Neural crest cell (in vitro differentiated cells): ENCODE measurements at places on chromosomes 4 and X.
A peak's percentile ranks its signal among the peaks of the same experiment; 100 is the strongest.

- no peak for DNase-seq
Measured at GRCh38 chr4:11847167-11847566, 418.5 kb upstream of the HS3ST1 start.

DNA sequence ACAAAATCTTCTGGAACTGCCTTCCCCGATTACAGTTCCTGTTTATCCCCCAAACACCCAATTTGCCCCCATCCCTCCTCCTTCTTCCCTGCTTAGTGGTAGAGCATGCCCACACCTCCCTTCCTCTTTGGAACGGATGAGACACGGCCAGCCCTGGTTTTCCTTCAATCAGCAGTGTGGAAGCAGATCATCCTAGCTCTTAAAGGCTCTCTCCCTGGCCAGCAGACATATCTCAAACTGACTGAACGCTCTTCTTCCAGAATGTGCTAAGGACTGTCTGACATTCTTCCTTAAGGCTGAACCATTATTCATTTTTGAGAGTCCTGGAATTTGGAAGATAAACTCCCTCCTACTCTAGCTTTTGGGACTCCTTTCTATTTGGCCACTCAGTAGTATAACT is 161.1 kb downstream of the TRIML1 start:
- no peak for DNase-seq

DNA sequence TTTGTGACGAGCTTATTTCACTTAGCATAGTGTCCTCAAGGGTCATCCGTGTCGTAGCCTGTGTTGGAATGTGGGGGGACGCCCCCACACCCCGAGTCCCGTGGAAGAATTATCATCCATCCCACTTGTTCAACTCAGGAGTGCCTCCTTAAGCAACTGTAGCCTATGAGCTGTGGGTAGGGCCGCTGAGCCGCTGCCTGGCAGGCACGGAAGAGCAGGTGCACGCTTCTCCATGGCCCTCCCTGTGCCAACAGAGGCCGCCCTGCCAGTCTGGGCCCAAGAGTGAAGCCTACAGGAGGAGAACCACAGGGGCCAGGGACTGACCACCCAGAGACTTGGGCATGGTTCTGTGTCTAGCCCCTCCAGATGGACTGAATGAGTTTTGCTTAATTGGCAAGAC is 2.3 kb upstream of the RGS12 start:
- no peak for DNase-seq

- DNase-seq = no peak
Measured at GRCh38 chr4:21680326-21680898, 268.2 kb downstream of the KCNIP4 start.

DNA sequence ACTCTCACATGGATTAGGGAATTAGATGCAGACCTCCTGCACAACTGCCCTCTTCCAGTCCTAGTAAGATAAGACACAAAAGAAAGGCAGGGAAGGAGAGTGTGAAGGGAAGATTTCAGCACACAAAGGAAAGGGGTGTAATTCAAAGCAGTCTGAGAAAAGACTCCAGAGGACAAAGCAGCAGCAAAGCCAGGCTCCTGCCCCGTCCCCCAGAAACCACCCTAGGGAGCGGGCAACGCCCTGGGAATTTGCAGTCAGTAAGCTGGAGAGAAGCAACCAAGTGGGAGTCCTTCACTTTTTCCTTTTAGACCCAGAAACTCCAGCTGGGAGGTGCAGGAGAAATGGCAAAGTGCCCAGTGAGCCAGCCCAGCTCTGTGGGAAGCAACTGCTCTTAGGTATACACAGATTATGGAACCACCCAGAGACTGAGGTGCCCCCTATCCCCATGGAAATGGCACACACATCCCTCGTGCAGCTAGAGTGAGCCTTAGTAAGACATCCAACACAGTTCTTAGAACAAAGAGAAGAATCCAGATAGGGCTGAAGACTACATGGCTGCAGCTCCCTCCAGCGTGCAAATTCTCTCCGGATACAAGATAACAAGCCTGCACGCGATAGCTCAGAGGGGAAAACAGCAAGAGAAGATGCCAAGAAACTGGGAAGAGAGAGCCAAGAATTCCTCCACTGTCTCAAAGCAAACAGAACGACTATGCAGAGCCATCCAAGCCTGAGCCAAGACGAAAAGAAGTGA is 26.5 kb upstream of the IRAK1 start:
- no peak for DNase-seq

DNA sequence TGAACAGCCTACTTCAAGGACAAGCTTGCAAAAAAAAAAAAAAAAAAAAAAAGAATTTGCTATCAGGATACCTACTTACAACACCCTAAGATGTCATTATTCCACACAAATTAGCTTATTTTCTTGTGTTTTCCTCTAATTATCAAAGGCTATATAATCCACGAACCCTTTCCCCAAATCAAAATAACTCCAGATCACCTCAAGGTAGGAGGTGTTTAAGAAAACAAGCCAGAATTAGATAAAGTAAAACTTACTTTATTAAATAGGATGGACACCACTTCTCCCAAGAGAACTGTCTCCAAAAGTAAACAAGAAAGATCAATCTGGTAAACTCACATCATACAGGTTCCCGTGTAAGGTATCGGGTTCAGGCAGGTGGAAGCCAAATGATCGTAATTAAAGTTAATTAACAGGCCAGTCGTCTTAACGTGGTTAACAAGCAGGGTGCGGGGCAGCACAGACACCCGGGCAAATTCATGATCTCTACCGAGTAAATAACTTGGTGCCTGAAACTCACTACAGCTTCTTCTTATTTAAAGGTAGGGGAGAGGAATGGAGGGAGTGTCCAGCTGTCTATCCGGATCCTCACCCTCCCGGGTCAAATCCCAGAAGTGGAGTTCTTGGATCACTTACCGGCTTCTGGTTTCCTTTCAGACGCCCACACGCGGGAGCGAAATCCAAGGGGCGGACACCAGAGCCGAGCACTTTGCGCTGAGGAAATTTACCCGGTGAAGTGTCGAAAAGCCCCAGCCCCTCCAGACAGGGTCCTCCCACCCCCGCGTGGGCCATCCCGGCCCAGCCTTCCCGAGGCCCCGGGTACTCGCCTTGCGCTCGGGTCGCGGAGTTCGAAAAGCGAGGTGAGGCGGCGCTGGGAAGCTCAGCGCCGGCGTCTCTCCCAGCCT is 708 bp downstream of the ARAP2 start:
- peak; percentile 28 for DNase-seq

GRCh38 chrX:43448688-43449087 is 207.4 kb upstream of the MAOA start:
- DNase-seq = no peak

DNA sequence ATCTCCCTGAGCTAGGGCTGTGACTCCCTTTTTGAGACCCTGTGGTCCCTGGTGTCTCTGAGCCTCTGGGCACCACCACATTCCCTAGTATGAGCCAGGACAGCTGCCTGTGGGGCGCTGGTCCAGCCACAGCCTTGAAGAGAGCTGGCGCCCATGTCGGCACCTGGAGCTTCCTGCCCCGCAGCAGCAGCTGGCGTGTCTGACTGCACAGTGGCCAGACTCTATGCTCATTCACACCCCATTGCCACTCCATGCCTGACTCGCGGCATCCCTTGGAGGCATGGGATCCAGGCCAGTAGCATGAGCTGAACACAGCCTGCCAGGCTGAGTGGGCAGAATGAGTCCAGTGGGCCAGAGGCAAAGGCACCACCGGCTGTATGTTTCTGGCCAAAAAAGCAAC is 8.3 kb upstream of the SPP1 start:
- DNase-seq = no peak
